Caki2 (cell line): ENCODE measurements at places on chromosomes 3 and 15. TPM values are rescaled to one million over a fixed set of nuclear protein-coding genes. Genes with fewer than 3 reads are reported as not detected.

SCN11A gene
- total RNA-seq: 0.03 TPM in 2 replicates

GRCh38 chr15:83694536-83694935 is 40.6 kb downstream of the ADAMTSL3 start:
- no peak for DNase-seq

- DNase-seq: no peak
These were observed 60.3 kb downstream of the RGMA start for GRCh38 chr15:93028632-93029213.

TLR9 gene
- total RNA-seq: 0.12 TPM in 1 of 2 replicates, not detected in the other

GRCh38 chr15:59521443-59521842 is 83.5 kb downstream of the FAM81A start:
- DNase-seq: no peak
